Activated CD4-positive, alpha-beta T cell treated with anti-CD3 and anti-CD28 coated beads for 1 hour (primary cell): ENCODE measurements at places on chromosomes 7 and 10.

- DNase-seq: no peak
Measured at GRCh38 chr7:156402255-156402654, 238.3 kb upstream of the RNF32 start.

DNA sequence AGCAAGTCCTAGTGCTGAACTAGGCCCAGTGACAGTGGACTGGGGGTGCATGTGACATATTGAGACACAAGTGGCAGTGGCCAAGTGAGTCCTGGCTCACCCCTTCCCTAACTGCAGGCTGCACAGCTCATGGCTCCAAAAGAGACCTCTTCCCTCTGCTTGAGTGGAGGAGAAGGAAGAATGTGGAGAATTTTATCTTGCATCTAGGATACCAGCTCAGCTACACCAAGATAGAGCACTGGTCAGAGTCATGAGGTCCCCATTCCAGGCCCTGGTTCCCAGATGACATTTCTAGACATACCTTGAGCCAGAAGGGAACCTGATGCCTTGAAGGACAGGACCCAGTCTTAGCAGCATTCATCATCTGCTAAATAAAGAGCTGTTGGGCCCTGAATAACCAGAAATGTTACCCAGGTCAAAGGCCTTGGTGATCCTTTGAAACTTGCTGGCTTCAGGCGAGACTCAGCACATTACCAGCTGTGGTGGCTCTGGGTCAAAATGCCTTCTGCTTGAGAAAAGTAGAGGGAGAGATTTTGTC lies 114.5 kb downstream of the CDC14C start:
- no peak for DNase-seq

DNA sequence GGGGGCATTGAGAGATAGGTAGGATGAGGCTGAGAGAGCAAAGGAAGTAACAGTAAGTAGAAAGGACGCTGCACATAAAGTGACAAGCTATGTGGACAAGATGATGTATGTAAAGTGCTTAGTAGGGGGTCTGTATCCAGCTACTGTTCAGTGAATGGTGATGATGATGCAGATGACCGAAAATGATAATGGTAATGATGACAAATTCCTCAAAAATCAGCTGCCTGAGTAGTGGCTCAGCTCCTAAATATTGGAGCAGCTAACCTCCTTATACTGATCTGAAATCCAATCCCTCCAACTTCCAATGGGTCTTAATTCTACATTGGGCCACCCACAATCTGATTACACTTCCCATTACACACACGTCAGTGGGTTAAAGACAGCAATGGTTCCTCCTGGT lies 27.1 kb upstream of the KCNMA1 start:
- DNase-seq: no peak

DNA sequence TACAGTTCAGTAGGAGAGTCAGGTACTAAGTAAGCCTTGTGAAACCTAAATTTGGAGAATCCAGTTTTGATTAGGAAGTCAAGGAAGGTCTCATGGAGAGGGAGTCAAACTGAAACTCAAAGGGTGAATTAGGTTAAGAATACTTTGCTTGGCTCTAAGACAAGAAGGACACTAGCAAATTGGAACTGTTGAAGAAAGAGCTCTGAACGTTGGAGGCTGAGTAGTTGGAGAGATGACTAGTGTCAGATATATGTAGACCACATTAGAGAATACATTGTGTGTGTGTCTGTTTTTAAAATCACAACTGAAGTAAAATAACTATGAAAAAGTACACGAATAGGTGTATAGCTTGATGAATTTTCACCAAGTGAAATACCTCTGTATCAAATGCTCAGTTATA lies 6.3 kb downstream of the VPS26A start:
- no peak for DNase-seq

DNA sequence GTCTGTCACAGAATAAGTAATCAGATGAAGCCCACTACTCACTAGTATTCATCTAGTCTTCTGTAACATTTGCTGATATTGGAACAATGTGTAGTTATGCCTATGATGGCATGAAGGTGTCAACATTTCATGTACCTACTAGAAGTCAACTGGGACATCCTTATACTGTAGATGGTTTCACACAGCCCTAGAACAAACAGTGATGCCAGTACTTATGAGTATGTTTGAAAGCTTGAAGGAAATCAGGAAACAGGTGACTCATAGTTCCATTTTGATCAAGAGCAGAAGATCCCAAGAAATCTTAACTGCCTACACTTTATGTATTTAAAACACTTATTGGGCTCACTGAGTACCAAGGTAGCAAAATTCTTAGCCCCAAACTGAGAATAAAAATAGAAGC lies 1519.6 kb downstream of the REEP3 start:
- no peak for DNase-seq

GRCh38 chr7:108328174-108328651 lies 128.0 kb downstream of the NRCAM start:
- DNase-seq: no peak

DNA sequence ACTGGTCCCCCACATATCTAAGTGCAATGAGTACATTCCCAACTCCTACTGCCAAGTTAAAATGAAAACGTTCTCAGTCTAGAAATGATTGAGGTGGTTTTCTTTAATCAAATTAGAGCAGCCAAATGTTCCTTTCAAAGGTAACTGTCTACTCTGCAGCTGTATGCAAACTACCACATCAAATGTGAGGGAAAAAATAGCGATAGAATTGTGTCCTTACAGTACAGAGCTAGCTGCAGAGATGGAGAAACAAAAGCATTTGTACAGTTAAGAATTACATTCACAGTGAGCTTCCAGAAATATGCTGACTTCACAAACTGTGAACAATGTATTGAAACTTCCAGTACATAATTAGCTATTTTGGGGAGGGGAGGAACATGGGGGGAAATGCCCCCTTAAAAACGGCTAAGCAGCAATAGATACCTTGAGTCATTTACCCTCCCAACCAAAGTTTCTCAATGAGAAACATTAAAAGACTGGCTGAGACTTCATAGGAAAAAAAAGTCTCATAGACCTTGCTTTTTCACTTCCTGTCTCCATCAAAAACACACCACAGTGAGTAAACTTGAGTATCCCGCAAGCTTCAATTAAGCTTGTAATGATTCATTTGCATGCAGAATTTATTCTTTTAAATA lies 22.9 kb downstream of the CDK6 start:
- DNase-seq: no peak

DNA sequence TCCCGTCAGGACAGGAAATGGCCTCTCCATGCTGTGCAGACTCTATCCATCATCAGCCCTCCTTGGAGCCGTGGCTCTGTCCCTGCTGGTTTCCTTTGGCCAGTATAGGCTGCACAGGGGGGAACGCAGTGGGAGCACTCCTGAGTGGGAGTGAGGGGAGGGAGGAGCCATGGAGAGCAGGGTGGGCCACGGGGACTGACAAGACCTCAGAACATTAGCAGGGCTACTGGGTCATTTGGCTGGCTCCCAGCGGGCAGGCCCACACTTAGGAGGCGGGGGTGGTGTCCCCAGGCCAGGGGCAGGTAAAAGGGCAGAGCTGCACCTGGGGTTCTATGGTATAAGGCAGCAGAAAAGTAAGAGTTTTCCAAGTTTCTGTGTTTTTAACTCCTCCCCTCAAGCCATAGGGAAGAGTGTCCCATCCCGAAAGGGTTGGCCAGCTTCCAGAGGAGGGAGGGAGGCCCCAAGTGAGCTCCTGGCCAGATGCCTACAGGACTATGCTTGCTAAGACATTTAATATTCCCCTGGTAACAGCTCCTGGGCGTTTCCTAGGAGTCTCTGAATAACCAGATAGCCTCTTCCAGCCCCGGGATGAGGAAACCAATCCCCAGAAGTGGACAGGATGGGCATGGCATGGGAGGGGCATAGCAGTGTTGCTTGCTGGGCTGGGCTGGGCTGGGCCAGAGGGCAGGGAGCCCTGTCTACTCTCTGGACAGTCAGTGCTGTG lies 5.5 kb upstream of the OPN4 start:
- DNase-seq: no peak

- peak; percentile 48 for DNase-seq
Measured at GRCh38 chr10:88991161-88991898, 732 bp downstream of the FAS start.

GRCh38 chr7:116305485-116306408 lies 95.4 kb downstream of the TES start:
- DNase-seq: no peak

DNA sequence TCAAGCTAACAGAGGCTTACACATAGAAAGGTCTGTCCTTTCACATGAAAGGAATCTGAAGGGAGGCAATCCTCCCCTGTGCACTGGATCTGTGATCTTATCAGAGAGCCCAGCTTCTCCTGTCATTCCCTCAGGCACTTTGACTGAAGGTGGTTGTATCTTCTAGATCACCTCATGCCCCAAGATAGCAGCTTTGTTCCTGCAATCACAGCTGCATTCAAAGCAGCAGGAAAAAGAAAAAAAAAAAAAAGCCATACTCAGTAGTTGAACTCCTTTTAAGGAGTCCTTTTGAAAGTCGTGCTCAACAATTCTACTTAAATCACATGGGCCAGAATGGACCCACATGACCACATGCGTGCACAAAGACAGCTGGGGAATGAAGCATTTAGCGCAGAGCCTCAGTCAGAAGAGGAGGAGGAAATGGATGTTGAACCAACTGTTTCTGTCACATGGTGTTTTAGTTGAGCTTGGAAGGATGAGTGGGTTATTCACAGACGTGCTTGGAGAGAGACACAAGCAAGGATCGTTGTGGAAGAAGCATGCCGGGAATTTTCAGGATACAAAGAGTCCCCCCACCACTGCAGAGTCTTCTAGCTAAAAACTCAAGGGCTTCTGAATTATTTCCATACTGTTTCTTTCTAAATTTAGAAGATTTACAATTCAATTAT lies 13.0 kb upstream of the PFKP start:
- DNase-seq: no peak

DNA sequence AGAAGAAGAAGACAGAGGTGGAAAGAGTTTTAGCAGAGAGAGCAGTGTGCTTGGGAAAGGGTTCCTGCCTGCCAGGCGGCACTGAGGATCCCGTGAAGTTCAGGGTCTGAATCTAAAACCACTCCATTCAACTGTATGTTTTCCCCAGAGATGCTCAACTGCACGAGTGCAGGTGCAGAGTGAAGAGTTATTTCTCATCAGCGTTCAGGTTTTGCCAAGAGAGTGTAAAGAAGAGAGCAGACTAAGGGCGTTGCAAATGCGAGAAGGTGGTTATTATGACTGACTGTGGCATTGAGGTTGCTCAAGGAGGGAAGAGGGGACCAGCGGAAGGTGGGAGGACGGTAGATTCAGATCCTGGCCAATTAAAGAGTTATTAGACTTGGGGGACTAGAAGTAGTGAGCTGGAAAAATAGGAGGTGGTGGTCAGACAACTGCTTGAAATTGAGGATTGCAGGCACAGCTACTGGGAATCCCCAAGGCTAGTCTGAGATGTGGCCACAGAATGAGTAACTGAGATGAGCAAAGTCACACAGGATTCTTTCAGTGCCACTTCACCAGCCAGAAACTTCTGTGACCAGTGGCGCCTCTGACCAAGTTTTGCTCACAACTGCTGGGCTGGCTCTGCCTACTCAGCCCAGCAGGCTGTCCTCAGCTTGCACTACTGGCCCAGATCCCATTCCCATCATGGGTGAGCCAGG lies 29.1 kb downstream of the STRA8 start:
- no peak for DNase-seq
